ENCODE measurements at places on chromosomes 3 and 15.
A peak's percentile ranks its signal among the peaks of the same experiment; 100 is the strongest.

DNA sequence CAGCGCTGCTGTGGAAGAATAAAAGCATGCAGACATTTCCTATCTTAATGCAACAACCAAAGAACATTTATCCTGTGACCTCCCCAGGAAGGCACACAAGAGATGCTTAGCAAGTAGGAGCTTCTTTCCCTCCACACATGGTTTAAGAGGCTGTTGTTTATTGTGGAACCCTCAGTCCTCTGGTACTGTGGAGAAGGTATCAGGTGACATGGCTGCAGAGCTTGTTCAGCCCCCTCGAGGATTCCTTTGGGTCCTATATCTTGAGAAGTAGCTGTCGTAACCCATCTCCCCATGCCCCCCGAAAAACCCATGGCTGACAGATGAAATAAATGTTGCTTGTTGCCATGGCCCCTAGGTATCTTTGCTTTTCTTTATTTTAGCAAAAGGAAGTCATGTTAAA lies 20.3 kb upstream of the ETV5 start:
- DNase-seq: no peak

- DNase-seq: peak; percentile 81
These were observed 38.6 kb upstream of the APH1B start for GRCh38 chr15:63238796-63239195.

GRCh38 chr15:39270934-39271333 lies 309.9 kb upstream of the THBS1 start:
- DNase-seq: no peak

DNA sequence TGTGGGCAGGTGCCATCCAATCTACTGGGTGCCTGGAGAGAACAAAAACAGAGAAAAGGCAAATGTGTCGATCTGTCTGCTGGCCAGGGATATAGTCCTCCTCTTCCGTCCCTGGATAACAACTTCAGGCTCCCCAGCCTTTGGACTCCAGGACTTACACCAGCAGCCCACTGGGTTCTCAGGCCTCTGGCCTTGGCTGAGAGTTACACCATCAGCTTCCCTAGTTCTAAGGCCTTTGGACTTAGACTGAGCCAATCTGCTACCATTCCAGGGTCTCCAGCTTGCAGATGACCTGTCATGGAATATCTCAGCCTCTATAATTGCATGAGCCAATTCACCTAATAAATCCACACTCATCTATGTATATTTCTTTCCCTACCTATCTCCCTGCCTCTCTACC lies 460.9 kb upstream of the ADAMTS9 start:
- no peak for DNase-seq

GRCh38 chr3:3906171-3906570 lies 106.9 kb downstream of the LRRN1 start:
- no peak for DNase-seq

Measured in MV-4-11 (cell line).